ENCODE measurements at places on chromosomes 5 and 9.

GRCh38 chr9:27387722-27388121 lies 90.8 kb upstream of the EQTN start:
- no peak for DNase-seq

DNA sequence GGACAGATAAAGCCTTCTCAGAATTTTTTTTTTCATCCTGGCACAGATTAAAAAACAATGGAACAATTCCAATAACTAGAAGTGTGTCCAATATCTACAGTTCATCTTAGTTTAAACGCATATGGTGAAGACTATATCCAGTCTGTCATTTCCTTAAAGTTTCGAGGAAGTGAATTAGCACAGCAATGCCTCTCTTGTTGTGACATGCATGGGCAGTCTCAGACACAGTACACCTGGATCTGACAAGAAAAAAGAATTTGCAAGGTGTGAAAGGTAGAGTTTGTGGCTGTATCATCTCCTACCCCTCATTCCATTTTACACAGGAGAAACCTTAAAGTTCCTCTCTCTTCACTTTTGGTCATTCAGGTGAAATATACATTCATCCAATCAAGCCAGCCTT lies 100.6 kb upstream of the ADAMTS19 start:
- DNase-seq: no peak

DNA sequence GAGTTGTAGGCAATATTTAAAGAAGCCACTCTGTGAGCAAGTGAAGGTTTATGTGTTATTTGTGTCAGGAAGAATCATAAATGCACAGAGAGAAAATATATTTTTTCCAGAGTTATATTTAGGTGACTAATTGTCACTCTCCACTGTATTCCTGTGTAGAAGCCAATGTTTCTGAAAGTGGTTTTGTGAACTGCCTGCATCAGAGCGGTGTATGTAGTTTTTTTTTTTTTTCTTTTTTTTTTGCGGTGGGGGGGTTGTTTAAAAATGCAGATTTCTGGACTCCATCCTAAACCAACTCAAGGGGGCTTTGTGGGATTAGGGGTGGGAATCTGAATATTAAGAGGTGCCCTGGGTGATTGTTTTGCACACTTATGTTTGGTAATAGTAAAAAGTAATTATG lies 103.4 kb downstream of the GDNF start:
- no peak for DNase-seq

- no peak for DNase-seq
These were observed 417.3 kb downstream of the TLE4 start for GRCh38 chr9:79989079-79989478.

GRCh38 chr9:137240318-137240840 lies 708 bp upstream of the TUBB4B start:
- no peak for DNase-seq

- DNase-seq: no peak
These were observed 107.0 kb downstream of the COL5A1 start for GRCh38 chr9:134748591-134748990.

DNA sequence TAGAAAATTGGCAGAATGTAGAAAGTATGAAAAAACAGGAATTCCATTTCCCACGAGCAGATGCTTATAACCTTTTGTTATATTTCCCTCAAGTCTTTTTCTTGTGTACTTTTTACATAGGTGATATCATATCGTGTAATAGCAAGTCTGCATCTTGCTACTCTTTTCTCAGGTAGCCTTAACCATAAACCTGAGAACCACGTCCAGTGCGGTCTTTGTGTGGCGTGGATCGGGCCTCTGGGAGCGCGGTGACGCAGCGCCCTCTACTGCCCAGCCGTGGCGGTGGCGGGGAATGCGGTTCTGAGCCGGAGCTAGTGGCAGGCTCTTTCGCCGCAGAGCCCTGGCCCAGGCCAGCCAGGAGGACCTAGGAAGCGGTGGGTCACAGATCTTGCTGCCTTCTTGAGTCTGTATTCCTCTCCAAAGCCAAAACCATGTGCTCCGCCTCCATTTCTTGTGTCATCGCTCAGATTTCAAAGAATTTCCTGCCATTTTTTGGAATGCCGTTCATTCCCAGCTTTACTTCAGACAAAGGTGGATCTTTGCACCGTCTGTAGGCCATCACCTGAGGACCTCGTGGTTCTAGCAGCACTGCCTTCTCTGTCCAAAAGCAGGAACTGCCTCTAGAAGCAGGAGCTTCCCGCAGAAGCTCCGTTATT lies 71.9 kb downstream of the MVB12B start:
- DNase-seq: no peak

DNA sequence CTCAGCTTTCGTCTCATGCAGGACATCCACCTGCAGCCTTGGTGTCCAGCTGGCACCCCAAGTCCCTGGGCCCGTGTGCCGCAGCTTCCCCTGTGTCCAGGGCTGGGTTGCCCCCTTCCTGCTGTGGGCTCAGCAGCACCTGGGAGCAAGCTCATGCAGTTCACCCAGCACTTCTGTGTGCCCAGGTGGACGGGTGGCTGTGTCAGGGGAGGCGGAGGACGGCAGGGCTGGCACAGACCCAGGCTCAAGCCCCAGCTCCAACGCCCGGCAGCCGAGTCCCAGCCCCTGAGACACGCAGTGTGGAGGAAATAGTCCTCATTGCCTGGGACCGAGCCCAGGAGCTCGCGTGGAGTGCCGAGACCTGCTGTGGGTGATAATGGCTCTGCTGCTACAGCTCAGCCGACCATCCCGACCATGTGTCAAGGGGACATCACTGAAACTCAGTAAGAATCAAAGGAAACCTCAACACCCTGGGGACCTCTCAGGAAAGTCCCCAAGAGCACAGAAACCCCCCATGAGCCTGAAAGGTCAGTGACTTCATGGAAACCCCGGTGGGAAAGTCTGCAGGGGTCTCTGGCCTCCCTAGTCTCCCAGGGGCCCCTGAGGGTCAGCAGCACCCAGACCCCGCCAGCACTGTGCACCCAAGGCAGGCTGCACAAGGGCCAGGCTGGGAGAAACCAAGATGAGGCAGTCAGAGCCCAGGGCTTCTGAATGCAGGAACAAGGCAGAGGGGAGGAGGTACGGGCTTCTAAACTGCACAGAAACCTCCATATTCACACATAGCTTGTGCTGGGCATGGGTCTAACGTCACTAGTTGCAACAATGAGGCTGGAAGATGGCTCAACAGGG lies 38.8 kb downstream of the LPCAT1 start:
- no peak for DNase-seq

- DNase-seq: no peak
These were observed 208.9 kb upstream of the DMRTA1 start for GRCh38 chr9:22237497-22238363.

- no peak for DNase-seq
These were observed 53.1 kb downstream of the SYK start for GRCh38 chr9:90854637-90855175.

DNA sequence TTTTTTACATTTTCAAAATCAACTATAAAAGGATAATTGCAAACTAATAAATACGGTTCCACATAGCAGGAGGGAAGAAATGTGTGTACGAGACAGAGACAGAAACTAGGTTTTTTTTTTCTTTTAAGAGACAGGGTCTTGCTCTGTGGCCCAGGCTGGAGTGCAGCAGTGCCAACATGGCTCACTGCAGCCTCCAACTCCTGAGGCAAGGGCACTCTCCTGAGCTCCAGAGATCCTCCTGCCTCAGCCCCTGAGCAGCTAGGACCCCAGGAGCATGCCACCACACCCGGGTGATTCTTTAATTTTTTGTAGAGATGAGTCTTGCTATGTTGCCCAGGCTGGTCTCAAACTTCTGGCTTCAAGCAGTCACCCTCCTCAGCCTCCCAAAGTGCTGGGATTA lies 2.1 kb upstream of the OR2V1 start:
- no peak for DNase-seq

- no peak for DNase-seq
These were observed 240.2 kb upstream of the NFIL3 start for GRCh38 chr9:91663858-91664257.

DNA sequence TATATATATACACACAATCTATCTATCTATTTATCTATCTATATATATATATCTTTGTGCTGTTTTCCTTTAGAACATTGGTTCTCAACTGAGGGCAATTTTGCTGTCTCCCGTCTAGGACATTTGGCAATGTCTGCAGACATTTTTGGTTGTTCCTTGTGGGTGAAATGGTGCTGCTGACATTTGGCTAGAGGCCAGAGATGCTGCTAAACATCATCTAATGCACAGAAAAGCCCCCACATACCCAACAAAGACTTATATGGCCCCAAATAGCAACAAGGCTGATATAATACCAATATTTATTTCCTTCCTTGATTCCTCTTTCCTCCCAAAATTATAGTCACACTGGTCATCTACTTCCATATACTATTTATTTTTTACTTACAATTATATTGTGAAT lies 197.5 kb downstream of the TRPM3 start:
- no peak for DNase-seq

DNA sequence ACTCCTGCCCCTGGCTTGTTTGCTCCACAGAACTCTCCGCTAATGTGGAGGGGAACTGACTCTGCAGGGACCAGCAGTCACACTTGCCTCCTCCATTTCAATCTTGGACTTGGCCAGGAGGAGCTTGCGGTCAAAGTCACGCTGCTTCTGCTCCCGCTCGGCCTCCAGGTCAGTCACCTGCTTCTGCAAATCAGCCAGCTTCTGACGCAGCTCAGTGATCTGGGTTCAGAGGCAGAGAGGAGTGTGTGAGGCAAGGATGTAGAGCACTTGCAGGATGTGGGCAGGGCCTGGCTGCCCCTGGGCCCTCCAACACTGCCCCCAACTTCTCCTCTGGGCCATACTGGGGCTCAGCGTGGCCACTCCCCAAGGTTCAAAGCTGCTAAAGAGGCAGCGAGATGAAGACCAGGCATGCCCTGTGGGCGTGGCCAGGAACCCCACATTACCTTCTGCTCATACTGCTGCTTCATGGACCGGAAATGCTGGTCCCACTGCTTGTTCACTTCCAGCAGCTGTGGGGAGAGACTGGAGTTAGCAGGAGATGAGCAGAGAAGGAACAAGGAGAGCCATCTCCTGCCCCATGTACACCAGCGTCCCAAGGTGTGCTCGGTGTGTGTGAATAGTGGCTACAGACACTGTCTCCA lies 22.2 kb downstream of the GPX3 start:
- no peak for DNase-seq

DNA sequence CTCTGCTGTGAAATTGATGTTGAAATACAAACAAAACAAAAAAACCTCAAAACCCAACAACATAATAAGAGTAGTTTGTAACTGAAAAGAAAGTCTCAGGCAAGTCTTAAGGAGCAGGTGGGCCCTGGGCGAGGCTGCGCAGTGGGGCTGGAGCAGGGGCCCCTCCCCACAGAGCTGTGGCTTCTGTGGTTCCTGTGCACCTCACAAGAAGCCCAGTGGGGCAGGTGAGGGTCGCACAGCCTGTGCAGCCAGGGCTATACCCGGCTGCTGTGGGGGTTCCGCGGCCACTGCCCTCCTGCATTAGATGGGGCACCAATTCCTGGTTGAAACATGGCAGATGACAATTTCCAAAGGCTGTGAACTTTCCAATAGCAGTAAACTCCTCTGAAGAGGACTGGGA lies 75.3 kb downstream of the TRIO start:
- no peak for DNase-seq

DNA sequence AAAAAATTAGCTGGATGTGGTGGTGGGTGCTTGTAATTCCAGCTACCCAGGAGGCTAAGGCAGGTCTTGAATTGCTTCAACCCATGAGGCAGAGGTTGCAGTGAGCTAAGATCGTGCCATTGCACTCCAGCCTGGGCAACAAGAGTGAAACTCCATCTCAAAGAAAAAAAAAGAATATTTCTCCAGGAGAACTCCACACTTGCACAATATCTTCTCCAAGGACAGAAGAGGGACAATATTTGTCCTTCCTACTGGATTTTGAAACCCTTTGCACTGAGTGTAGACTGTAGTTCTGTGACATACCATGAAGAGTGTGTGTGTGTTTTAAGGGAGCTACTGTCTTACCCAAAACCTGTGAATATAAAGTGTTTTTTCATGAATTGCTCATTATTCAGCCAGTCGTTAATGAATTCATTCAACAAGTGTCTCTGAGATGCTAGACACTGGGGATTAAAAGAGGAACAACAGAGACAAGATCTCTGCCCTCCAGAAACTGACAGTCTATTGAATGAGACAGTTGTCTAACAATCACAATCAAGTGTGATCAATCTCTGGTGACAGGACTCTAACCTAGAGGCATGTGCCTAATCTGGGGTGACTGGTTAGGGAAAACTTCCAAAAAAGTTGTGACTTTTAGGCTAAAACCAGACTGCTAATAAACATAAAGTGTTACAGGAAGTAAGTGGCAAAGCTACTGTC lies 9.8 kb upstream of the UBE2D2 start:
- DNase-seq: no peak

DNA sequence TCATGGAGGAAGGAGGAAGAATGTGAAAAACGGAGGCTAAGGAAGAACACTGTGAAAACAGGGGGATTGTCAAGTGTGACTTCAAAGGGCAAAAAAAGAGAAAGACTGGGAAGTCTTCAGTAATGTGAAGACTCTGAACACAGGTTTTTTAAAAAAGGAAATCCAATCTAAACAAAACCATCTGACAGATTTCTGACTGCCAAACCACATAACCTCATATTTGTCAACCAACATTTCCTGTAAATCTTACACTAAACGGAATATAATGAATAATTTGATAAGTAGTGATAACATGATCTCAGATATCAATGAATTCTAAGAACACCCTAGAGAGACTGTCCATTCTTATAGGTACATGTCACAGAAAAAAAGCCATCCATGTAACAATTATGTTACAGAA lies 124.7 kb downstream of the FBN2 start:
- no peak for DNase-seq

DNA sequence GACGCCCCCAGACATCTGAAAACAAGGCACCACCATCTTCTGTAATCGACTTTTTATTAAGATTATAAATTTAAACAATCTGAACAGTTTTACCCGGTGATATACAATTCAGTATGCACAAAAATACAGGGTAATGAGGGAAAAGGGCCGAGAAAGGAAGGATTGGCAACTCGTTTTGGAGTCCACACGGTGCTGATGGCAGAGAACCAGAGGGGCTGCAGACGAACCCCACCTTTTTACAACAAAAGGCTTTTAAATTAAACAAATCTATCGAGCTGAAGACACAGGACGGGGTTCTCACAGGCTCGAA lies 2.6 kb downstream of the IER5L start:
- no peak for DNase-seq

DNA sequence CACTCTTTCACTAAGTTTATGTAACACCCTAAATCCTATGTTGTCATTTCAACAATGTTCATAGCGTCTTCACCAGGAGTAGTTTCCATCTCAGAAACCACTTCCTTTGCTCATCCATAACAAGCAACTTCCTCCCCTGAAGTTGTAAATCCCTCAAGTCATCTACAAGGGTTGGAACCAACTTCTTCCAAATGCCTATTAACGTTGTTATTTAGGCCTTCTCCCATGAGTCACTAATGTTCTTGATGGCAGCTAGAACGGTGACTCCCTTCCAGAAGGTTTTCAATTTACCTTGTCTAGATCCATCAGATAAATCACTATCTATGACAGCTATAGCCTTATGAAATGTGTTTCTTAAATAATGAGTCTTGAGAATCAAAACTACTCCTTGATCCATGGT lies 73.3 kb upstream of the TARS1 start:
- no peak for DNase-seq

DNA sequence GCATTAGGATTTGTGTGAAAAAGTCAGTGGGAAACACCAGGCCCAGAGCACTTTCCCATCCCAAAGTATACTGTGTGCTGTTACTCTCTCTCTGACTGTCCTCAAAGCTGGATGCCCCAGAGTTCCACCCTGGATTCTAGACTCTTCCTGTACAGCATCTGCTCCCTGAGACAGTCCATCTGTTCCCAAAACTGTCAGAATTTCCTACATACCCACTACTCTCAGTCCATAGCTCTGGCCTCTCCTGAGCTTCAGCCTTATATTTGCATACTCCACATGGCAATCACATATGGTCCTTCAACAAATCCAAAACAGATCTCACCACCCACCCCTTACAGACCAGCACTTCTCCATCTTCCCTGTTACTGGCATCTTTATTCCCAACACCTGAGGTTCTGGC lies 9.5 kb downstream of the ELP1 start:
- no peak for DNase-seq

Measured in esophagus squamous epithelium (tissue), 5 donors.